ENCODE measurements at places on chromosomes 3 and 15.

DNA sequence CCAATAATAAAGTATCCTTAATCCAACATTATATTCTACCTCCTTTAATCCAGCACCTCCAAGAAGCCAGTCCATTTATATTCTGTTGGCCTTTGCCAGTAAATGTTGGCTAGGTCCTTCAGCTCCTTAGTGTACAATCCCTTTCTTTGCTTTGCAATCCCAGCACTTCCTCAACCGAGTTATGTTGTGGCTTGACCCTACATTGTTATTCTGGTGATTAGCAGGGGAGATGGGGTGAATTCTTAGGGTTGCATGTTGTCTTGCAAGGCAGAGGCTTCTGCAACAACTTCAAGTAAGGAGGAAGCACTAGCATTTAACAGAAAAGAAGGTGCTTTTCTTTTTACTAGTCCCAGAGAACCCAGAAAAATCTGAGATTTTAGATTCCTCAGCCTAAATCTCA lies 127.2 kb downstream of the CD47 start:
- DNase-seq = no peak

DNA sequence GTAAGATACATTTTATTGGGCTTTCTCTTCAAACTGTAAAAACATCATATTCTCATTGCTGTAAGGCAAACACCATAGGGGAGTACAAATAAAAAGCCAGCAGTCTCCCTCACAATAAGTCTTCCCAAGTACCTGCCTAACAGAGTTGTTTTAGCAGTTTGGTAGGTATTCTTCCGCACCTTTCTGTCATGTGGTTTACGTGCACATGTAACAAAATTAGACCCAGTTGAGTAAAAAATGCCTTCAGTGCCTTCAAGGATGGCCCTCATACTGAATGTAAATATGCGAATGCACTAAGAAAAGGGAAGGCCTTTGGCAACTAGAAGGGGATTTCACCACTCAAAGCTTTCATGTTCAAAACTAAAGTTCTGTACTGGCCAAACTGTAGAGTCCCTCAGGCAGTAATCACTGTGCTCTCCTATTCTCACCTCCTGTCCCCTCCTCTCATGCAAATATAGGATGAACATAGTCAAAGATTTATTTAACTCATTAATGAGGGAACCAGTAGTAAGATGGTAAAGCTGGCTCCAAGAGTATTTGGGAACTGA lies 26.4 kb downstream of the USP3 start:
- DNase-seq = no peak

- DNase-seq = no peak
These were observed 477.8 kb upstream of the RGMA start for GRCh38 chr15:93566762-93567161.

DNA sequence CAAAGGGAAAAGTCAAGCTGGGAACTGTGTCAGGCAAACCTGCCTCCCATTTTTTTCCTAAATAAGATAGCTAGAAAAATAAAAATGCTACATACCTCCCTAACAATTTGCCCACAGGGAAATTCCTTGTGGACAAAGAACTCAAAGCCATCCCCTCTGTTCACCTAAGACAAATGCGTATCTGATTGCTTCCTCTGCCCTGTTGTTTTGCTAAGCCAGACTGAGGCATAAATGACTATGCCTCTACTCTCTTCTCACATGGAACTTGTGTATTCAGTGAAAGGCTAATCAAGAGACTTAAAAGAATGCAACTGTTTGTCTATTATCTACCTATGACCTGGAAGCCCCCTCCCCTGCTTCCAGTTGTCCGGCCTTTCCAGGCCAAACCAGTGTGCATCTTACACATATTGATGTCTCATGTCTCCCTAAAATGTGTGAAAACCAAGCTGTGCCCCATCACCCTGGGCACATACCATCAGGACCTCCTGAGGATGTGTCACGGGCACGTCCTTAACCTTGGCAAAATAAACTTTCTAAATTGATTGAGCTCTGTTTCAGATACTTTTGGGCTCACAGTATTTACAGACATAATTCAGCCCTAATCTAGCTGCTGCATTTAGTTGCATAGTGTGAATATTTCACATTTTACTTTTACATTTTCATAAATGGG lies 15.8 kb downstream of the CHD2 start:
- DNase-seq = no peak

GRCh38 chr3:120469440-120469839 lies 18.6 kb upstream of the FSTL1 start:
- peak; percentile 70 for DNase-seq

GRCh38 chr3:5809586-5810246 lies 622.2 kb downstream of the EDEM1 start:
- DNase-seq = no peak

Measured in H9 (cell line).